ENCODE measurements at places on chromosomes 6 and 20.

DNA sequence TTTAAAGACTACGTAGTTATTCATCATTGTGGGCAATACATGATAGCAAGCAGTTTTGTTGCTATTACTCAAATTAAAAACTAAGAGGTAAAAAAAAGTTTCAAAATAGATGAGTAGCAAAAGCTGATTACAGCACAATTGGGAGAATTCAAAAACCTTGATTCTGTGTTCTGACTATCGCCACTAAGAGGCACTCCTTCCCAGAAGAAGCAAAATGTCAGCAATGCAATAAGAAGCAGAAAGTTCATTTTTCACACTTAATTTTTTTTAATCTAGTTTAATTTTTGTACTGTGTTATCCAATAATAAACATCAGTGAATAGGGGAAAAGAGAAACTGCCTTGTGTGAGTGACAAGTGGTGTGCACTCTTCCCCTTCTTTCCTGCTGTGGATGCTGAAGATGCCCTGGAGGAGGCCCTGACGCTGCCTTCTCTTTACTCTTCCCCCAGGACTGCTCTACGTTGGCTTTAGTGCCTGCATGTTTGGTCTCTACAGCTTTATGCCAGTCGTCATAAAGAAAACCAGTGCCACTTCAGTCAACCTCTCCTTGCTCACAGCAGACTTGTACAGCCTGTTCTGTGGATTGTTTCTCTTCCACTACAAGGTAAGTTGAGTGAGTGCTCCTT, 263.2 kb upstream of the PLN start:
- DNase-seq: no peak

DNA sequence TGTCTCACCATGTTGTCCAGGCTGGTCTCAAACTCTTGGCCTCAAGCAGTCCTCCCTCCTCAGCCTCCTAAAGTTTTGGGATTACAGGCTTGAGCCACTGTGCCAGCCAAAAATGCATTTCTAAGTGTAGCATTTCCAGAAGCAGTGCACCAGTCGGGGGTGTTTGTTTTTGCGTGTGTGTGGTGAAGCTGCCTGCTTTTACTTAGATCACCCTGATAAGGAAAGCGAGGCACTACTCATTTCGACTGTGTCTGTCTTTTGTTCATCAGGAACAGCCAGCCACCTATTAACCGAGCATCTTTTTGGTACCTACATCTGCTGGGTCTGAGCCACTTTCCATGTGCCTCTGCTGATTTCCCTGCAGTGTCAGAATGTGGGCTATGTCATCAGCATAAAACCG, 18.7 kb downstream of the SIRT5 start:
- DNase-seq: no peak

GRCh38 chr6:21023210-21023609, 489.0 kb downstream of the CDKAL1 start:
- DNase-seq: no peak

GRCh38 chr6:98794307-98794842, 40.0 kb upstream of the POU3F2 start:
- DNase-seq: no peak

- no peak for DNase-seq
These were observed 69.9 kb downstream of the CDKAL1 start for GRCh38 chr6:20604159-20604558.

DNA sequence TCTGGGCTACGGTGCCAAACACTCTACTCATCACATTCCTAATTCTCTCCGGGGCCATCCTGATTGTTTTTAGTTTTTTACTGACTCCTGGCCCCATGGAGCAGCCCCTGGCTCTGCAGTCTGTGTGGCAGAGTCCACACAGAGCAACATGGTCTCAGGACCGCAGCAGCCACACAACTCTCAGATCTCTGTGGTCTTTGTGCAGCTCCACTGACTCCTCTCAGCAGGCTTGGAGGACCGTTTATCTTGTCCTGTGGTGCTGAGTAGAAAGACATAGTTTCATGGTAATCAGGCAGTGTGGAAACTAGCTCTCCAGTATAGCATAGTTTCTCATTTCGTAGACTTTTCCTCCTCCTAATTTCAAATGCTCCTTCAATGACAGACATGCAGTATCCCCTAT, 168.4 kb downstream of the EDN1 start:
- DNase-seq: no peak

GRCh38 chr6:132651062-132651461, 7.9 kb downstream of the TAAR1 start:
- DNase-seq: no peak

DNA sequence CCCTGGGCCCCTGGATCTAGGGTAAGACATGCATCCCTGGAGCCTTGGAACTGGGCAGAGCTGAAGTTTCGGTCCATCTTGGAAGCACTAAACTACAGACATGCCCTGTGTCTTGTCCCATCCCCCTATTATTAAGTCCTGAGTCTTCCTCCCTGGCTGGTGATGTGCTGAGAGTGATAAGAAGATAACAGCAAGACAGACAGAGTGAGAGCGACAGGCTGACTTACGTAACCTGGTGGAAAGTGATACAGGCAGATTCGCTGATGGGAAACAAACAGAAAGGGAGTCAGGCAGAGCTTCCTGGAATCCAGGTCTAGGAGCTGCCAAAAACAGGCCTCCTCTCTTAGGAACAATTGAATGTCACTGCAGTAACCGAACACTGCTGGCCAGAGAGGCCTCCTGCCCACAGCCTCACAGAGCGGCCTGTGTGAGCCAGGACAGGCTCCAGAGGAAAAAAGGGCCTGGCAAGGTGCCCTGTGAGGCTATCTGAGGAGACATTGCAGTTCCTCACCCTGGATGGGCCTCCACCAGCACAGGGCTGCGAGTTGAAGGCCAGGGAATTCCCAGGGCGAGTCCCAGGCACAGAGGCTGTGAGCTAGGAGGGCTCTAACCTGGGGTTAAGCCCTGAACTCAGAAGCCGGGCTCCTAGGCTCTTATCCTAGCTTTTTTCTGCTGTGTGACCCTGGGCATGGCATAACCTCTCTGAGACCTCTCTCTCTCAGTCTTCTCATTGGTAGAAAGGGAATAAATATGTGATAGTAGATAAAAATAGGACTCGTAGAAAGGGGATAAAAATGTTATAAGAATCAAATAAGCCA, 34.2 kb upstream of the B4GALT5 start:
- peak; percentile 23 for DNase-seq

DNA sequence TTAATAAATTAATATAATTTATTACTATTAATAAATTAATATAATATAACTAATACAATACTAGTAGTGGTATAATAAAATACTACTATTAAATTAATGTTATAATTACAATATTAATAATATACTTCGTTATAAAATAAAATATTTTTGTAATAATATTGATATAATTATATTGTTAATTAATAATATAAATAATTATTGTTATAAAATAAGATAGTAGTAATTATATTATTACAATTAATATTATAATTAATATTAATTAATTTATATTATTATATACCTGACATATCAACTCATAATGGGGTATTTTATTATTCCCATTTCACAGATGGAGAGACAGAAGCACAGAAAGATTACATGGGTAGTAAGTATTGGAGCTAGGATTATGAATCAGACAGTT, 8.9 kb downstream of the BEND6 start:
- DNase-seq: no peak

DNA sequence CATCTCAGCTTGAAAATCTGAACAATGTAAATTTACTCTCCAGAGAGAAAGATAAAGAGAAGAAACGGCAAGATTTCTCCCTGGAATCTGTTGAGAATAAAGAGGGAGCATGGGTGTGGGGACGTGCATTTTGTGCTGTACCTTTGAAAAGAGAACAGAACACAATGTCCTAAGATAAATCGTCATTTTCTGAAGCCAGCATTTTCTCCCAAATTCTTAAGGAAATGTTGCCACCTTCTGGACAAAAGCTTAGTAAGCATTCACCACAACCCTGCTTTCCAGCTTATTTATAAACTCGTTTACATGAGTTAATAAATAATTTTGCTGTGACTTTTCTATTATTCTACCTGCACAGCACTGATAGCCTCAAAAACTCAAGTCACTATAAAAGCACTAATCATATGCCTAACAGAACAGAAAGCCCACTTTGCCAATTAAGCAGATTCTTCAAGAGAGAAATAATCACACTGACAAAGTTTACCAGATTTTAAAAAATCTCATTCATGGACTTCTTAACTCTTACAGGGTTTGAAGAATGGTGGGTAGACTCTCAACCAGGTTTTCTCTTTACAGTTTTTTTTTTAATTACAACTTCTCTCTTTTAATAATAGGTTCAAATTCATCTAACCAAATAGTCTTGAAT, 155.8 kb downstream of the MBOAT1 start:
- no peak for DNase-seq

- DNase-seq: no peak
These were observed 1.9 kb downstream of the TMEM30A start for GRCh38 chr6:75282706-75283105.

DNA sequence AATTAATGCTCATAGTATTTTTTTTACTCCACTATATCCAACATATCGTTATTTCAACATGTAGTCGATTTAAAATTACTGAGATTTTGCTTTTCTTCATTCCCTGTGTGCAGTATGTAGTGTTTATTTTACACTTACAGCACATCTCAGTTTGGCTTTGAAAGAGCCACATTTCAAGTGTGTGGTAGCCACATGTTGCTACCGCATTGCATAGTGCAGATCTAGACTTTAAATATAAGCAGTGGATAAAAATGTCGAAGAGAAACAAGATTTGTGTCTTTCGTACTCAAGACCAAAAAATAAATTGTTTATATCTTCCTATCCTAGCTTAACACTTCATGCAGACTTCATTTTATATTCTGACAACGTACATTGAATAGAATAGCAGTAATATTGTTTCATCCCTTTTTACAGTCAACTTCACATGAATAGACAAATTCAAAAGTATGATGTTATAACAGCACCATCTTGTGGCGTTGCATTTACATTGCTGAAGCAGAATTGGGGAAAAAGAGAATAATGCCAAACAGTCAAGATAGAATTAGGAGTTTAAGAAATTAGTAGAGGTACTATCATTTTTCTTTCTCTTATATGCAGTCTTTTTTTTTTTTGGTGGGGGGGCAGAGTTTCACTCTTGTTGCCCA, 29.9 kb downstream of the FBXO5 start:
- DNase-seq: no peak

DNA sequence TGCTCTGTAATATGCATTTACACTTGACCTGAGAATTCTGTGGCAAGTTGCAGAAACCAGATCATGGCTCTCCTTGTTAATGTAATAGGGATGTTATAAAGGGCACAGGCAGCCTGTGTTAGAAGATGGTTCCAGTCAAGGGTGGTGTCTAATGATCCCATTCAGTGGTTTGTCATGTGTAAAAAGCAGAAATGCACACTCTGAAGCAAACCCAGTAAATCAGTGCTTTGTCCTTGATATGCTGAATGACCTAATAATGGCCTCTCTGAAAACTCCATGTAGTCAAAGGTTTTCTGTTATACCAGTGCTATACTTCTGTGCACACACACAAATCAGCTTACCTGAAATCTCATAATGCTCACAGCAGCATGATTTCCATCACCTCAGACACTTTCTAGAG, 66.2 kb downstream of the SOBP start:
- no peak for DNase-seq
